ENCODE measurements at places on chromosomes 2 and 18.
A peak's percentile ranks its signal among the peaks of the same experiment; 100 is the strongest.

- no peak for DNase-seq
Measured at GRCh38 chr2:45024600-45025291, 15.5 kb upstream of the SIX2 start.

GRCh38 chr2:104849618-104850141, 4.2 kb upstream of the POU3F3 start:
- peak; percentile 93 for DNase-seq

DNA sequence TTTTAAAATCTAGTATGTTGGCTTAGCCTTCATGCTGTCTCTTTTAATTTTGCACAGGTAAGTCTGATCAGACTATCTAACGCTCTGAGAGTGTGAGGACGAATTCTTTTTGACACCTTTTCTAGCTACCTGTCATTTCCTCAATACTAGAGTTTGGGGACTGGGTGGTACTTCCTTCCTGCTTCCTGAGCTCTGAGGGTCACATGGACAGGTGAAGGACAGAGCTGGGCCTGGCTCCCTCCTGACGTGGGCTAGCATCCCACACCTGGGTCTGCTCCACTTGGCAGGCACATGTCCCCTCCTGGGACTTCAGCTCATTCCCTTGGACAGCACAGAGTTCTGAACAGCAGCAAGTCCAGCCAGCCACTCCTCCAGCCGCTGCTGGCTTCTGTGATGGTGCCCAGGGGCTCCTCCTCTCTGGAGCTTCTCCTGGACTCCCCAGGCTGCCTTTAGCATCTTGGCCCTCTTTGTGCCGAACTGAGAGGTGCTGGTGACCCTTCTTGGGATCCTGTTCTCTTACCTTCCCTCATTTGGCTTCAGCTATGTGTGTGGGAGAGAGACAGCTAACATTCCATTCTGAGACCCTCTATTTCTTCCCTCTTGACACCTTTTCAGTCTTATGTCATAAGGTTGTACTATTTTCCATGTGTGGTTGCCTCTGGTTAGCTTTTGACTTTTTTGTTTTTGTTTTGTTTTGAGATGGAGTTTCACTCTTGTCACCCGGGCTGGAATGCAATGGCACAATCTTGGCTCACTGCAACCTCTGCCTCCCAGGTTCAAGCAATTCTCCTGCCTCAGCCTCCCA, 106.9 kb downstream of the B3GNT2 start:
- no peak for DNase-seq

DNA sequence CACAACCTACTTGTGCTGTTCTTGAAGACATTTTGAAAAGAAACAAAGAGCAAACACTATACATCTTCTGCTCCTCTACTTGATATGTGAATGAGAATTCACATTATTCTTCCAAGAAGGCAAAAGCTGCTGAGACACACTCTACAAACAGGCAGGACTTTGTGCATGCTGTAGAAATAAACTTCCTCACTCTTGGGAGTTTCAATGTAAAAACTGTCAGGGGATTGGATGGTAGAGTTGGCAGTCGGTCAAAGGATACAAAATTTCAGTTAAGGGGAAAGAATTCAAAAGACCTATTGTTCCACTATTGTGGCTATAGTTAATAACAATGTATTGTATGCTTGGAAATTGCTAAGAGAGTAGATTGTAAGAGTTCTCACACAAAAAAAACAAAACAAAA, 196.3 kb downstream of the MC4R start:
- DNase-seq: no peak

- DNase-seq: no peak
Measured at GRCh38 chr18:64981915-64982314, 768.9 kb upstream of the CDH7 start.

DNA sequence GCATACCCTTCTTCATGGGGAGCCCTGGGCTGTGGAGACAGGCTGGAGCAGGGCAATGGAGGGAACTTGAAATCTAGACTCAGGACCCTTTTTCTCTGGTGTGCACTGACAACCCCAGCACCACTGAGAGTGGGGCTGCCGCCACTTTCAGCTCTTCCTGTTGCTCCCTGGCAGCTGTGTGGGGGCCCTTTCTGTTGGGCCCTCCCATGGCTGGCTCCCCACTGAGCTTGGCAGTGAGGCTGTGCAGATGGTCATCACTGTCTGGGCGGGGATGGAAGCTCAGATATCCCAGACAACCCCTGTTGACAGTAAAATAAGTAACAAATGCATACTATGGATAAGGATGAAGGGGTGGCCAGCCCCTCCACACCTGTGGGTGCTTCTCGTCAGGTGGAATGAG, 6.7 kb downstream of the MYO7B start:
- no peak for DNase-seq

DNA sequence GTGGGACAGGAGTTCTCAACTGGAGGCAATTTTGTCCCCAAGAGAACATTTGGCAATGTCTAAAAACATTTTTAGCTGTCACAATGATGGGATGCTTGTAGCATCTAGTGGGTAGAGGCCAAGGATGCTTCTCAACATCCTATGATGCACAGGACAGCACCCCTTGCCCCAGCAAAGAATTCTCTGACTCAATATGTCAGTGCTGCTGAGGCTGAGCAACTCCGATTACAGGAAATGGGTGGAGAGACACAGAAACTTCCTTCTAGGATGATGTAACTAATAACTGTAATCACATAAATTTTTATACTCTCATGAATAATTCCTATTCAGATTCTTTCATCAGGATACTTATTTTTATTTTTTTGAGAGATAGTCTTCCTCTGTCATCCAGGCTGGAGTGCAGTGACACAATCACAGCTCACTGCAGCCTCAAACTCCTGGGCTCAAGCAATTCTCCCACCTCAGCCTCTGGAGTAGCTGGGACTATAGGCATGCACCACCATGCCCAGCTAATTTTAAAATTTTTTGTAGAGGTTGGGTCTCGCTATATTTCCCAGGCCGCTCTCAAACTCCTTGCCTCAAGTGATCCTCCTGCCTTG, 120.3 kb upstream of the ACAA2 start:
- DNase-seq: no peak

GRCh38 chr18:49447810-49448745, 12.4 kb downstream of the DYM start:
- DNase-seq: no peak

Data from Ammon's horn (tissue), 1 donor.